Hematopoietic multipotent progenitor cell treated with erythropoietin and hydrocortisone succinate and interleukin-3 and kit ligand, for 8 days (in vitro differentiated cells): ENCODE measurements at places on chromosomes 16 and 17.

DNA sequence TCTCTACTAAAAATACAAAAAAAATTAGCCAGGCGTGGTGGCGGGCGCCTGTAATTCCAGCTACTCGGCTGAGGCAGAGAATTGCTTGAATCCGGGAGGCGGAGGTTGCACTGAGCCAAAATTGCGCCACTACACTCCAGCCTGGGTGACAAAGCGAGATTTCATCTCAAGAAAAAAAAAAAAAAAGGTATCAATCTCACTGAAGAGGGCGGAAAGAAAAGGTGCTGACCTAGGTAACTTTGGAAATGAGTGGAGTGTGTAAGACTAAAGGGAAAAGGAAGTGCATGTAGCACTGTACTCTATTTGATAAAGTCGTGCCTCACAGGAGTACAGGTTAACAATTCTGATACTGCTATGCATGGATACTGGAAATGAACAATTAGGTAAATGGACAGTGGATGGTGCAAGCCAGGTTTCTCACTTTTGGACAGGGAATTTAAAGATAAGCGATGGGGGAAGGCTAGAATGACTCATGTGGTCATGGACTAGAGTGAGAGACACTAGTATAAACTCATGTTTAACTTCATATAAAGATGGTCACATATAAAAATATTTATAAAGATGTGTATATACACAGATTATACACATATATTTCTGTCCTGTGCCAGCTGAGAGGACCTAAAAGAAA is 142.9 kb downstream of the CDK5R1 start:
- DNase-seq: no peak

- DNase-seq: no peak
These were observed 83.0 kb upstream of the CDC42EP4 start for GRCh38 chr17:73394512-73395450.

GRCh38 chr16:12901597-12902461 is at the start of gene SHISA9:
Gene SHISA9, plus strand, starts transcription at chr16:12901598.
- no peak for DNase-seq

- DNase-seq: no peak
These were observed 7.3 kb upstream of the CD300H start for GRCh38 chr17:74574489-74575142.

DNA sequence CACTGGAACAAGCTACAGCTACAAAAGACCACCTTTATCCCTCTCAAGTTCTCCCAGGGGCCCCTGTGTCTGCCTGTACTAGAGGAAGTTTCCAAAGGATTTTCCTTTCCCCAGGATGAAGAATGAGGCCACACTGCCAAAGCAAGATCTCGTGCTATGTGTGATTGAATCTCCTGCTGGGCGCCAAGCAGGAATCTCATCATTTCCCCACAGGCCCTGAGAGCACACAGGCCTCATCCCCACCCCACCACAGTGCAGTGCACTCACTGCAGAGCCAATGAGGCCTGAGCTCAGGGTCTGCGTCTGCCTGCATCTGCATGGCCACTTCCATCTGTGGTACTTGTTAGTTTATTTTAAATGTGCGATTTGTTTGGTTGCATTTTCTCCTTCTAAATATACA is 387.4 kb upstream of the ASIC2 start:
- DNase-seq: no peak

DNA sequence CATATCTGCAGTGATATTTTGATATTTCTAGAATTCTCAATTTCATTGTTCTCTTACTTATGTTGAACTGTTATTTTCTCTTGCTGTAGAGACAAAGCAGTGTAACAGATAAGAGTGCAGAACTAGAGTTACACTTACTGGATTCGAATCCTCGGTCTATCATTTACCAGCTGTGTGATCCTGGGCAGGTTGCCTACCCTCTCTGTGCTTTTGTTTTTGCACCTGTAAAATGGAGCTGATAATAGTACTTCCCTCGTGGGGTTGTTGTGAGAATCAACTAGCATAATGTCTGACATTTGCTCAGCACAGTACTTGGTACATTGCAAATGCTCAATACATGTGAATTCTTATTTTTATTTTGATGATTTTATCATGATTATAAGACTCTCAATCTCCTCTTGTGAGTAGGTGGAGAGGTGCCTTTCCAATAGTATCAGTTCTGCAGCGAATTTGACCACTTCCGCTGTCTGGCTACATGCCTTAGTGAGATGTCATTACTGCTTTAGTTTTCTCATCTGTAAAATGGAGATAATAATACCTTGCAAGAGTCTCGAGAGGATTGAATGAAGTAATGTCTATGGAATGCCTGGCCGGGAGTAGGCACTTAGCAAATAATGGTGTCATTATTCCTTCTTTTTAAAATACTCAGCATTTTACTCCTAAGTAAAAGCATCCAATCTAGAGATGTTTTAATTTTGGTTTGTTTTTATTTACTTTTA is 312.2 kb upstream of the MAF start:
- DNase-seq: no peak

DNA sequence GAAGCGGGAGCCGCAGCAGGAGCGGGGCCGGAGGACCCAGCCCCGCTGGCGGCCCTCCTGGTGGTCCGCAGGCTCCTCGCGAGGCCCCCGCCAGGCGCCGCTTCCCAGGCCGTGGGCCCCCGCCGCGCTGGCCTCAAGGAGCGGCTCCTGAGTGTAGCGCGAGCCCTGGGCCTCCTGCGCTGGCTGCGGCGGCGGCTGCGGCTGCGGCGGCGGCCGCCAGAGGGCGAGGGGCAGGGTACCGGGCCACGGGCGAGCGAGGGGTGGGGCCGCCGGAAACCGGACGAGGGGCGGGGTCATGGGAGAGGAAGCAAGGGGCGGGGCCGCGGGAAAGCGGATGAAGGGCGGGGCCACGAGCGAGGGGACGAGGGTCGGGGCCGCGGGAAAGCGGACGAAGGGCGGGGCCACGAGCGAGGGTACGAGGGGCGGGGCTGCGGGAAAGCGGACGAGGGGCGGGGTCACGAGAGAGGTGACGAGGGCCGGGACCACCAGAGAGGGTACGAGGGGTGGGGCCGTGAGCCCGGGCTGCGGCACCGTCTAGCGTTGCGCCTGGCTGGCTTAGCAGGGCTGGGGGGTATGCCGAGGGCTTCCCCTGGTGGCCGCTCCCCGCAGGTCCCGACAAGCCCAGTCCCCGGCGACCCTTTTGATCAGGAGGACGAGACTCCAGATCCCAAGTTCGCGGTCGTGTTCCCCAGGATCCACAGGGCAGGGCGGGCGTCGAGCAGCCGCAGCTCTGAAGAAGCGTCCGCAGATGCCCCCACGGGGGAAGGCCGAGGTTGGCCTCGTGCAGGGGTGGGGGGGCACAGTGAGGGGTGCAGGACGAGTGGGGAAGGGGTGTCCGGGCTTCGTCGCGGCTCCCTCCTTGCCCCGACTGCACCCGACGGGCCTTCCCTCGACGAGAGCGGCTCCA is 1.7 kb downstream of the MYO15B start:
- DNase-seq: peak; percentile 83

DNA sequence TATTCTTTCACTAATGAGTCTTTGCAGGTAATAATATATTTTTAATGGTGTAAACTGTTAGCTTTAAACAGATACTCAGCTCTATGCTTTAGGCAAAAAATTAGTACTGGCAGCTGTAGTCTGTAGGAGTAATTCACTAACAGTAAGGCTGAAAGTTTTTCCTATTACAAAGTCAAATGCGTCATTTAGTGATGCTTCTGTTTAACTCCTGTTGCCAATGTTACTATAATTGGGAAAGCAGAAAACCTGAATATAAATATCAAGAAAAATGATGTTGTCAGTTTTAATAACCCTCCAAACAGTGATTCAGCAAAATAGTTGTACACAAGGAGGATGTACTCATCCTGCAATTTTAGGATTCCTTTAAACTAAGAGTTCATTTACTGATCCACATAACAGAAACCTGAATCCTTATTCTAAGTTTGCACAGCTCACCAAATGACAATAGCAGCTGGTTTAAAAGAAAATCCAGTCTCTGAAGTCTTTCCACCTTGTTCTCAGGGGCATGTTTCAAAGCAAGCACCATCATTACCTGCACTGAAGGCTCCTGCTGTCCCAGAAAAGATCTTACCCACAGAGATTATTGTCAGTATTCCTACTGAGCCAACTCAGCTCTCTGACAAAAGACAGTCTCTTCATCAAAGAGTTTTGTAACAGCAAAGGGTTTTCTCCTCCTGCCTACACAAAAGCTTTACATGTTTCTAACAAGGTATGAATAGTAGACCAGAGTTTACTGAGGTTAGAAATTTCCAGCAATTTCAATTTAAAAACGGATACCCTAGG is 4.2 kb downstream of the CDR2 start:
- DNase-seq: no peak

GRCh38 chr16:14180481-14180944 is 109.4 kb downstream of the MRTFB start:
- DNase-seq: no peak

DNA sequence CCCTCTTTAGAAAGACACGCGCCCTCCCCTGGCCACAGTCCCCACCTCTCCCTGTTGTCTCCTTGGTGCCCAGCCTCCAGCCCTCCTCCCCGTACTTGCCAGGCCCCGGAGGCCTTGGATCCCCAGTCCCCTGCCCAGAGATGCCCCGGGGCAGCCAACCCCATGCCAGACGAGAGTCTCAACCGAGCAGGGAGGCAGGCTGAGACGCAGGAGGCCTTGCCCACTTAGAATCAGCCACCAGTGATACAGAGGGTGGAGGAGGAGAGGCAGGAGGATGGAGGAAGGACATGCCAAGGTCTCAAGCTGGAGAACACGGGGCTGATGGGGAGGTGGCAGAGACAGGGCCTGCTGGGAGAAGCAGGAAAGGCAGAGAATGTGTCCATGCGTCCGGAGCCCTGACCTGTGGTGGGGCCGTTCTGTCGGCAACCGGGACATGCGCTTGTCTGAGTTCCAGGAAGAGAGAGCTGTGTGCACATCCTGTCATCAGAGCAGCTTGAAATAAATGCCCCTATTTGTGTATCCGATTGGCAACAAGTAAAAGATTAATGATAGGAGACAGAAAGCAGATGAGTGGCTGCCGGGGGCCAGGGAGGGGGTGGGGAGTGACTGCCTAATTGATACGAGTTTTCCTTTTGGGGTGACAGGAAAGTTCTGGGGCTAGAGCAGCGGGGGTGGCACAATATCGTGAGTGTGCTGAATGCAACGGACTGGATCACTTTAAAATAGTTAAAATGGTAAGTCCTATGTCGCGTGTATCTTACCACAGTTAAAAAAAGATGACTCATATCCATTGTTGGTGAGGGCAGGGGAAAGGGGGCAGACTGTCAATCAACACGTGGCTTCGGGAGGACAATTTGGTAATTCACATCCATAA is 44.7 kb upstream of the MEAK7 start:
- no peak for DNase-seq

GRCh38 chr17:77444628-77444983 is 303.8 kb downstream of the SEC14L1 start:
- no peak for DNase-seq

DNA sequence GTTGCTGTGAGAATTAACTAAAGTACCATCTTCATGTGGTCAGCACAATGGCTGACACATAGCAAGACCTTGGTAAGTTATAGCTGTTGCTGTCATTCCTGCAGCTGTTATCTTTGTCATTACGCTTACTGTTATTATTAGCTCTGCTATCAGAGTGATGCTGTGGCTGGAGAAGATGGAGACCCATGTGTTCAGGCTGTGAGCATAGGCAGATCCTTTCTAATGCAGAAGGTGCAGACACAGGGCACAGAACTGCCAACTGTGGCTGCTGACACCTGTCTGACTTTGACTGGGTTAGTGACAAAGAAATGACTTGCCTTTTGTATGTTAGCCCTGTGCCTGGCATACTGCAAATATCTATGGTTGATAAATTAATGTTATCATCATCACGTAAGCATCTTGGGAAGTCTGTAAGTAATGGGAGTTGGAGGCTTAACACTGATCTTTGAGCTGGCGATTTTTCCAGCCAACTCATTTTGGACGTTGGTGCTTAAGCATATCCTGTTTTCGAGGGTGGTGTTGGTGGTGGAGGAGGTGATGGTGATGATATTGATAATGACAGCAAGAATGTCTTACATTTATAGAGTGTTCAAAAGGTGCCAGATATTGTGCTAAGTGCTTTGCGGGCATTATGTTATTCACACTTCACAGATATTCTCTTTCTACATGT is 695.3 kb downstream of the WWOX start:
- no peak for DNase-seq

- DNase-seq: no peak
These were observed 9.9 kb downstream of the METTL22 start for GRCh38 chr16:8631373-8631772.

DNA sequence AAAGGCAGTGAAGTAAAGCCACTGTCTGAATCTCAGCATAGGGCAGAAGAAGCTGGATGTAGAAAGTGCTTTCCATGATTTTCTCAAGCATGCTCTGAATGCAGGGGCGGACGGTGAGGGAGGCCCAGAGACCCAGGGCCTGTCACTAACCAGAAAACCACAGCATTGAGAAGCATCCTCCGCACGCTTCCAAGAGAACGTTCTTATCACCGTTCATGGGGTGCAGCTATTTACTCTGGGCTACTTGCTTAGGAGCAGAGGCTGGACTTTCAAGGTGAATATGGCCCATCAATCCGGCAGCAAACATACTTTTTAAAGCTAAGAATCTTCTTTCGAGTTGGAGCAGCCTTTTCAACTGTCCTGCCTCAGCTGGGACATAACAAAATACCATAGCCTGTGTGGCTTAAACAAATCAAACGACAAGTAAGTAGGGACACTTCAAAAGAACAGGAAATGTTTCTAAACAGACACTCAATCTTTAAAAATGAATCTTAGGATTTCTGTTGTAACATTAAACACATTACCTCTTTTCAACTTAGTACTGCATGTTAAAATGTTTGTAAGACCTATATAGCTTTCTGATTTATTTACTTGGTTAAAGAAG is 46.5 kb upstream of the CDRT4 start:
- DNase-seq: no peak

DNA sequence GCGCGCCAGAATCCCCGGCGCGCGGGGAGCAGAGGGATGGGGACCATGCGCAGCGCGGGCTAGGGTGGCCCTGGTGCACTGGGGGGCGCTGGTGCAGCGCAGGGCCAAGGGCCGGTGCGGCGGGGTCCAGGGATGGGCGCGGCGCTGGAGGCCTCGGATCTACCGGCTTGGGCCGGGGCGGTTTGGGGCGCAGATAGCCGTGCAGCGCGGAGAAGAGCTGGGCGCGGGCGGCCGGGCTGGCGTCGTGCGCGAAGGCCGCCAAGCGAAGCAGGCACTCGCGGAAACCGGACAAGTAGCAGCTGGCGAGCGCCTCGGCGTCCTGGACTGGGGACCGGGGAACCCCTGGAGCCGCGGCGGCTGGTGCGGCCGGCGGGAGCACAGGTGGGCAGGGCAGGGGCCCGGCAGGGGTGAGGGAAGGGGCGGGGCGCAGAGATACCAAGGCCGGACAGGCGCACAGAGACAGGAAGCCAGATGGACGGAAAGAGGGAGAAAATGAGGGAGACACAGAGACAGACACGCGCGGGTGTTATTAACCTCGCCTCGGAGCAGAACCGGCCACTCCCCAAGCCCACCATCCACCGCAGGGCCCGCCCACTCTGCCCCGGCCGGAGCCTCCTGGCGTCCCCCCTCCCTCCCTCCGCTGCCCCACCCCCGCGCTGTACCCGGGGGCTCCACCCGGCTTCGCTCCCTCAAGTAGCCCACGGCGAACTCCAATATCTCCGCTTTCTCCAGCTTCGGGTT is 2.1 kb downstream of the HES7 start:
- DNase-seq: peak; percentile 66

DNA sequence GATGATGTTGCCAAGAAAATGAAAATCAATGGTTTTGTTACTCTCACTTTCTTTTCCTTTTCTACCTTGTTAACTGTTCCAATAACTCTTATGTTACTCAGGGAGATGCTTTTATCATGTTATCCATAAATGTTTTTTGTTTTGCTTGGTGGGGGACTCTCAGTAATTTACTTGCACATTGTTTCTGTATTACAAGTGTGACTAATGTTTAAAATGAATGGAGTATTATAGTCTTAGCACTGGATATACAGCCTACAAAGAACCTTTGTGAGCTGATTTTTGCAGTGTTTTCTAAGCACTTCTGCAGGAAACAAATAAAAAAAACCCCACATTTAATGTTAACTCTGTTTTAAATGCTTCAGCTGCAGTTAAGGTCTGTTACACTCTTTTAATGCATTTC is 12.1 kb downstream of the VMP1 start:
- DNase-seq: no peak
